ENCODE measurements at places on chromosomes 4 and X.
A peak's percentile ranks its signal among the peaks of the same experiment; 100 is the strongest.

GRCh38 chr4:121189326-121190215 lies 25.4 kb upstream of the TNIP3 start:
- no peak for DNase-seq

GRCh38 chr4:168584321-168584771 lies 87.5 kb downstream of the PALLD start:
- no peak for DNase-seq

GRCh38 chr4:15510961-15511360 lies 41.3 kb downstream of the CC2D2A start:
- DNase-seq: no peak

DNA sequence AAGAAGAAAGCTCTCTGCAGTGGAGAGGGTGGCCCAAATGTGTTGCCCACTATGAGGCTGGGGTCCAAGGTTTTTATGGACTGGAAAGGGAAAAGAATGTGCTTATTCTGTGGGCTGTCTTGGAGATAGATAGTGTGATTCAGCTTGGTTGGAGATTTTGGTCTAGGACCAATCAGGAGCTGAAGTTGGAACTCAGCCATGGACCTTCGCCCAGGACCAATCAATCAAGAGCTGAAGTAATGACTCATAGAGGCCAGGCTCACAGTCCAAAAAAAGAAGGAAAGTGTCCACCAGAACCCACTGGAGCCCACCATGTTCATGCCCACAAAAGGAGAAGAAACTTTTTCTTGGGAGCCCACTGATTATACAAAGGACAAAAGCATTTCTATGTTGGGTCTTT lies 369.5 kb downstream of the UBE2NL start:
- no peak for DNase-seq

GRCh38 chr4:83112678-83113428 lies 1.7 kb downstream of the PLAC8 start:
- DNase-seq: no peak

DNA sequence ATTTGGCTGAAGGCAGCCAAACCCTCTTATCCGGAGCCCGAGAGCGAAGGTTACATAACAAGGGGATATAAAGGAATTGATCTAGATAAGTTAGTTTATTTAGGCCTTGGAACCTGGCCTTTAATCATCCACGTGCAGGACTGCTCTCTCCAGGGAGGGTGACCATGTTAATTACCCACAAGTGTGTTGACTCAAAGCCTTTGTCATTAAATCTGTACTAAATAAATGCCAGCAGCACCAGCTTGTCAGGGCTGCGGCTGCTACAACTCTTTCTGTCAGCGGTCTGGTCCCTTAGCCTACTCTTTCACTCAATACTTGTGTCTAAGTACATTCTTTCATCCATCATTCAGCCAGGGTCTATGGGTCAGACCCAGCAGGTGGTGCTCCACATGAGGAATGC lies 206.1 kb downstream of the TBCK start:
- DNase-seq: no peak

GRCh38 chr4:66959207-66959606 lies 586.1 kb downstream of the CENPC start:
- DNase-seq: no peak

- peak; percentile 72 for DNase-seq
Observed at GRCh38 chr4:76198411-76199237, 15.0 kb downstream of the SCARB2 start.

- no peak for DNase-seq
Observed at GRCh38 chr4:124948976-124949597, 236.6 kb upstream of the ANKRD50 start.

- no peak for DNase-seq
Observed at GRCh38 chr4:104413487-104413886, 81.2 kb downstream of the CXXC4 start.

DNA sequence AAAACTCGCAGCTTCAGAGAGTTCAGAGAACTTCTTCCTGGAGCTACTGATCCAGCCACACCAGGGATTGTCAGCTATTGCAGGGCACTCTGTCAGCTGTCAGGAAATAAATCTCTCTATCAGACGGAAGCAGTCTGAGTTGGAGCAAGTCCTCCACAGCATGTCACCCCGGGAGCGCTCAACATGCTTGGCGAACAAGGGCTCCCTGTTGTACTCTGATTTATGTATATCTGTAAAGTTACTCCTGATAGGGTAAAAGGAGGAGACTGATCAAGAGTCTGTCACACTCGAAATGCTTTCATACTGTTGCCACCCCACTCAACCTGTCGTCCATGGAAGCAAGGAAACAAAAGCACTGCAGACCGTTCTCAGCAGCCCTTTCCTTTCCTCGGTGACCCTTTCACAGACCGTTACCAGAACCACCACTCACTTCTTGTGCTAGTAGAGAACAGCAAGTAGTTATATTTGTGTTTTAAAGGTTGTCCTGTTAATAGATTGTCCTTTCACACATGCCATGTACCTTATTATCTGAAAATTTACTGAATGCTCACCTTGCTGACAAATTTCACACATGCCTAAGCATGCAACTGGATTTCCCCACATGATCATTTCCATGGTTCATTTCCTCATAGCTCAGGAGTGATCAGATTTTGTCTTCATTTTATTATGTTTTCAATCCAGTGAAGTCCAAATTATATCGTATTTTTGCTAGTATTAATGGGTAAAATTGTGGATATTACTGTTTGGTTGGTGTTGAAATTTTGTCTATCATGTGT lies 2108.9 kb upstream of the TENM3 start:
- peak; percentile 37 for DNase-seq

GRCh38 chrX:29237972-29238371 lies 650.7 kb downstream of the IL1RAPL1 start:
- DNase-seq: no peak

DNA sequence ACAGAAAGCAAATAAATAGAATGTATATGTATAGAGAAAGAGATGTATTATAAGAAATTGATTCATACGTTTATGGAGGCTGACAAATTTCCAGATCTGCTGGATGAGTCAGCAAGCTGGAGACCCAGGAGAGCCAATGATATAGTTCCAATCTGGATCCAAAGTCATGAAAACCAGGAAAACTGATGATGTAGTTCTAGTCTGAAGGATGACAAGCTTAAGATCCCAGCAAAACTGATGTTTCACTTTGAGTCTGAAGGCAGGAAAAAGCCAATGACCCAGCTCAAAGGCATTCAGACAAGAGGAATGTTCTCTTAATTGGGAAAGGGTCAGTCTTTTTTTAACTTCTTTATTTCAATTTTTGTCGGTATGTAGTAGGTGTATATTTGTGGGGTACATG lies 102.6 kb downstream of the LHFPL1 start:
- peak; percentile 13 for DNase-seq

- no peak for DNase-seq
Observed at GRCh38 chr4:121034017-121034416, 38.3 kb downstream of the NDNF start.

DNA sequence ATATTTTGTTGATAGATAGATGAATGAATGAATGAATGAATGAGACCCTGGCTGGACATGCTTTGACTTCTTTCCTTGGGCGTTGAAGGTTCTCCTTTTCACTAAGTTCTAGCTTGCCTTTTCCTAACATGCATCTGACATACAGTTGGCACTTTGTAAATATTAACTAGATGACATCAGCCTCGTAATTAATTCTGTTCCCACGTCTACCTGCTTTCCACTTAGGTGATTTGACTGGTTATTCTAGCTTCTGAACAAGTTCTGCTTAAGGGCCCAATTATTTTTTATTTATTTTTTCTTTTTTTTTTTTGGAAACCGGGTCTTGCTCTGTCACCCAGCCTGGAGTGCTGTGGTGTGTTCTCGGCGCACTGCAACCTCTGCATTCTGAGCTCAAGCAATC lies 13.9 kb upstream of the RASL11B start:
- DNase-seq: no peak

DNA sequence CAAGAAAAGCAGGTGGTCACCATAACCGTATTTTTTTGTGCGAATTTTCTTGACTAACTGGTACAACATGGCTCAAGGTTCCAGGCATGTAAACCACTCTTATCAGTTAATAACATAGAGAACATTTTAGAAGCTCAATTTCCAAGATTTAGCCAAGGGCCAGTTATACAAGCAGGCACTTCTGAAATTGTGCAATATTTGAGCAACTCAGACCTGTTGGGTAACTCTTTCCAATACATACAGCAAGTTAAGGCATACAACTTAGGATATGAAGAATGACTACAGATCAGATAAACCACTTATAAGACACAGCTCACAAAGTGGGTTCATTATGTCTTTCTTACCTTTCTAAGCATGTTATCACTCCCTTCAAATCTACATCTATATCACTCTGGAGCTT lies 43.9 kb downstream of the ZNF280C start:
- no peak for DNase-seq

DNA sequence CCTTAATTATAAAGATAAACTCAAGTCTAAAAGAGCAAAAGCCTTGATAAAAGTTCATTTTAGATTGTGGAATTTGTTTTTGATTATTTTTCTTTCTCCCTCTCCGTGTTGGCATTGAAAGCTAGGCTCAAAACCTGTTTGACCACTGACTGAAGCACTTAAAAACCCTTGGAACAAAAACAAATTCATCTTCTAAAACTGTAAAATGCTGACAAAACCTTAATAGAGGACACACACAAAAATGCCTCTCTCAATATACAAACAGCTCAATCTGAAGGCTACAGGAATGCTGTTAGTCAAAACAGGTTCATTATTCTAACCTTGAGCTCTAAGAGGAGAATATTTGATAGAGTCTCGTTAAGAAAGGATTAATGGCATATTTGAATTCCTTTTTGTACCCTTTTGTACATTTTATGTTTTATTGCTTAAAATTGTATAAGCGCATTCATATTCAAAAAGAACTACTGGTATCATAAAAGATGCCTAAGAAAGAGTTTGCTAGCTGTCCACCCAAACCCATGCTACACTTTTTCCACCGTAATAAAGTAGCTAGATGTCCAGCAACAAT lies 74.3 kb upstream of the NAP1L5 start:
- no peak for DNase-seq

DNA sequence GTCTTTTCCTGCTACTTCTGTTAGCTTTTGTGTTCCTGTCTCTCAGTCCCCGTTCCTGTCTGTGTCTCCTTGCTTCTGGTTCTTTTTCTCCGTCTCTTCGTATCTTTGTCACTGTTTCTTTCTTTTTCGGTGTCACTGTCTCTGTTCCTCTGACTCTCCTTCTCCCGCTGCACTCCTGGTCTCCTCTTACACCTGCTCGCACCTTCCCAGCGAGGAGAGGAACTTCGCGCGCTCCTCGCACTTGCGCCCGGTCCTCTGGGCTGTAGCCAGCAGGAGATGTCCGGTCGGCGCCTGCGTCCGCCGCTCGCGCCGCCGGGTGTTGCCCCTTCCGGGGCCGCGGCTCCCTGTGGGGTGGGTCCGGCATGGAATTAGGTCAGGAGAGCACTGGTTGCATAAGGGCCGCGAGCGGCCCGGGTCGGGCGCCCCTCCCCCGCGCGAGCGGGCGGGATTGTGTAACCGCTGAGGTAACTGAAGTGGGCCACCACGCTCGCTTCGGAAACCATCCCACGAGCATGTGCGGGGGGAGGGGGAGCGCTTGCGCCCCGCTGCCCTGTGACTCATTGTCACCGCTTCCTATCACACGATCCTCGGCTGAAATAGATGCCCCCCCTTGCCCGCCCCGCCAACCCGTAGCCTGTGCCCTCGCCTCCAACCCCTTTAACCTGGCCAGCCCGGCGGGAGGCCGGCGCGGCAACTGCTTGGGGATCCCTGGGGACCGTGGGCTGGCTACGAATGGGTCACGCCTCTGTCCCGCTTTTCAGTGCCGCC lies 1.6 kb downstream of the LONRF3 start:
- DNase-seq: peak; percentile 59

DNA sequence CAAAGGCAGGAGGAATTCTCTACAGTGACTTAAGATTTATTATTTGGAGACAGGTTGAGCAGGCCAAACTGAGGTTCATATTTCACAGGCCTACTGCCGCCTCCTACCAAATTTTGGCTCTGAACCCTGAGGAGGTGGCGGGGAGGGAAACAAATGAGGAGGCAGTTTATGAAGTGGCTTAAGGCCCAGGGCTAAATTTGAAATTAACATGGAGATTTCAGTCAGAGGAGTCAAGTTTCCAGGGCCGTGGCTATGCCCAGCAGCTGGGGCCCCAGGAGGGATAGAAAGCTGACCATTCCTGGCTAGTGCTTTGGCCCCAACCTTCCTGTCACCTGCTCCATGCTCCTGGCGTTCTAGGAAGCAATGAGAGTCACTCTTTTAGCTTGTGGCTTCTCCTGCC lies 73.4 kb upstream of the ARHGAP36 start:
- peak; percentile 60 for DNase-seq

DNA sequence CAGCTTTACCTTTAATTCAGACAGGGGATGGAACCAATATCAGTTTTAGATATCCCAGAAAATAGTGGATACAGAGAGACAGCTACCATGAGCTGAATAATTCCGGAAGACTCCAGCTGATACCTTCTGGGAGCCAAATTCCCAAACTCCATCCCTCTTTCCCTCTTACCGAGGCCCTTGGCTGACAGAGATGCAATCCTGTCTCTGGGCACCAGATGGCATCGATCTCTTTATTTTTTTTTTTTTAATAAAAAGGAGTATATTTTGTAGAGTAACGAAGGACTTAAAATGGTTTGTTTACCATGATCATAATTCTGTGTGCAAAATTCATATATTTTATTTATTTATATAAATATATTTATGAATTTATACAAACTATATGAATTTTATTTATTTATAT lies 31.0 kb downstream of the RAB40A start:
- no peak for DNase-seq

- DNase-seq: no peak
Observed at GRCh38 chrX:121179972-121180371, 132.6 kb downstream of the GLUD2 start.

- DNase-seq: peak; percentile 33
Observed at GRCh38 chr4:158376106-158376840, 145.4 kb upstream of the RXFP1 start.

DNA sequence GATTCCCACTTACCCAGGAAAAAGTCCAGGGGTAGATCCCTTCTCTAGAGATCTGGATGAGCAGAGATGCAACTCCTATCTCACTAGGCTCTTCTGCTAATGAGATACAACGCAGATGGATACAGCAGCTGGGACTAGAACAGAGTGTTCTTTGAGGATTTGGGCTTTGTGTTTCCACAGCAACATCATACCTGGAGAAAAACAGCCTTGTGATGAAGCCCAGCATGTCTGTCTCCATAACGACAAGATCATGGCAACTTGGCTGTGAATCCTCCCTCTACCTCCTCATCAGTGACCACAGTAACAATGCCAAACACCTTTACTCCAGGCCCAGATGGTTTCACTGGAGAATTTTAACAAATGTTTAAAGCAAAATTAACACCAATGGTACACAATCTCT lies 80.1 kb downstream of the RCHY1 start:
- no peak for DNase-seq

DNA sequence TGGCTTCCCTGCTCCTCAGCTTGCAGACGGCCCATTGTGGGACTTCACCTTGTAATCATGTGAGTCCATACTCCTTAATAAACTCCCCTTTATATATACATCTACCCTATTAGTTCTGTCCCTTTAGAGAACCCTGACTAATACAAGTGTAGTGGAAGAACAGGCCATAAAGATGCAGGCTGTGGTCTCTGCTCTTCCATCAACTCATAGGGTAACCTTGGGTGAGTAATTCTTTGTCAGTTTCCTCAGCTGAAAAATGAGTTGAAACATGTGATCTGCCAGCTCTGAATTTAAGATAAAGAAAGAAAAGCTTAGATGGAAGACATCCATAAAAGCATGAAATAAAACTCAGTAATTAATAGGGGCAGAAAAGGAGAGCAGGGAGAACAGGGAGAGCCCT lies 103.6 kb downstream of the ENOX2 start:
- DNase-seq: no peak

Data from muscle of back (tissue), 13 donors.